ENCODE measurements at places on chromosomes 7 and 10.

GRCh38 chr7:147443942-147444341 lies 1146.6 kb upstream of the C7orf33 start:
- DNase-seq: no peak

DNA sequence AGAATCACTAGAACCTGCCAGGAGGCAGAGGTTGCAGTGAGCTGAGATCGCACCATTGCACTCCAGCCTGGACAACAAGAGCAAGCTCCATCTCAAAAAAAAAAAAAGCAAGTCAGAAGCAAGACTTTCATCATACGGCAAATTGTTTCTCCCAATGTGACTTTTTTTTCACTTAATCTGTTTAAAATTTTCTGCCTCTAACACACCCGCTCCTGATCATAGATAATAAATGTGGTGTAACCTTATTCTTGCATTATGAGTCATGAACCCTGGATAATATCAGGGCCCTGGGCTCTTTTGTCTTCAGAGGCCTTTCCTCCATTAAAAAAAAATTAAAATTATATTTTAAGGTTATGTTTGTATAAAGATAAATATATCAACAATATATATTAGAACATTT lies 111.4 kb upstream of the JCAD start:
- DNase-seq: no peak

DNA sequence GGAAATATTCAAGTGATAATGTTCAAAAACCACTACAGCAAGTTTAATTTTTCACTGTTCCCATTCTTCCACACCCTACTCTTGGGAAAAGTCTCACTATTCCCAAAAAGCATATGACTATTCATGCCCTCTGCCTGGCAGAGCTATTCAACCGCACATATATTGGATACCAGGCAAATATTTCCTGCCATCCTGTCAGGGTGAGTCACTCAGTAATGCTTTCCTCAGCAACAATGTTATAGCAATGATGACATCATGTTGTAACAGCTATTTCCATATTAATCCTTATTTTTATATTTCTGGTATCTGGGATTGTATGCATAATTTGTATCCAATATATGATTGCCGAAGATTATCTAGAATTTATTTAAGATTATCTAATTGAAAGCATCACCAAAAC lies 114.0 kb upstream of the PLXDC2 start:
- no peak for DNase-seq

DNA sequence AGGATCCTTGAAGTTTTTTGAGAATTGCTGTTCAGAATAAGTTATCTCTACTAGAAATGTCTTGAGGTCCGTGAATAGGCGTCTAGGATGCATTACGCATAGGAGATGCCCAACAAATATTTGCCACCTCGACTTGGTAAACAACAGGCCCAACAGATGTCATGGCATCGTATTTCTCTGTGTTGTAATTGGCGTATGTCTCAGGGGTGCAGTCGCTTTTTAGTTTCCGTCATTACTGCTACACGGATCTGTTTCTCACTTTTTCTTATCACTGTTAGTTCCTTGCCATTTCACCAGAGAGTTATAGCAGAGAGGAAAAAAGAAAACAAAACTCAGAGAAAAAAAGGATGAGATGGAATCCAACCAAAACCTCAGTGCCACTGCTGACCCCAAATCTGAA lies 73.0 kb upstream of the SFMBT2 start:
- DNase-seq: no peak

DNA sequence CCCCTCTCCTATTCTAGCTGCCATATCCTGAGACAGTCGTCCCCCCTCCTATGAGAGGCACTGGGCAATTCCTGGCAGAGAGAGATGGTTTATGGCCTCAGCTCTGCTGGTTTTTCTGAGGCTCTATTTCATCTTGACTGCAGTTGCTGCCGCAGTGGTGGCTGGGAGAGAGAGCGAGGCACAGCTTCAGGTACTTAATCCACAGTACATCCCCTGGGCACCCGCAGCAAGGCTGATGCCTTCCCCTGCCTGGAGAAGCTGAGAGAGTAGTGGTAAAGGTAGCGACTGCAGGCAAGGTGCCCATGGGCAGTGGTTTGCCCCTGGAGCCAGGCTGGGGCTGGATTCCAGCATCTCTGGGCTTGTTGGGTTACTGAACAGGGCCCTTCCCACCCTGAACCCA lies 324.7 kb downstream of the RPS24 start:
- no peak for DNase-seq

- no peak for DNase-seq
Observed at GRCh38 chr7:151793991-151794507, 82.9 kb downstream of the PRKAG2 start.

DNA sequence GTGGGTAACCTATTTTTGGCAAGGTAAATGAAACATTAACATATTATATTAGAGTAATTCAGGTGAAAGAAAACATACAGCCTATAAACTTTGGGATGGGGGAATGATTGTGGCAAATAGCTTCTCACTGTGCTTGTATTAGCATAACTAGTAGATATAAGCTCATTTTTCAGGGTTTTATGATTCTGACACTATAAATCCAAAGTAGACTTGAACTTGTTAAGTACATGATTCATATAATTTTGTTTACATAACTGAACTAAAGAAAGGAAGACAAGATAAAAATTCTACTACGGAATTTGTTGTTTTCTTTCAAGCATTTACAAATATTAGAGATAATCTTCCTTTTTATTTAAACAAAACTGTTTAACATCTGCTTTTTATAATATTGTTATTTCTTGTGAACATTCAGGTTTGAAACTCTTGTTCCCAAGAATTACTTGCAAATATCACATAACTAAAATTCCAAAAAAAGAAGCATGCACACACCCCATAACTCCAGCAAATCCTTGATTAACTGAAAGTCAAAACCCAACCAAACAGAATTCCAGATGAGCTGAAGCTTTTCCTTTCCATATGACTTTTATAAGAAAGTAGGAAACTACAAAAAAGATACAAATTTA lies 142.3 kb downstream of the JAZF1 start:
- DNase-seq: no peak

GRCh38 chr10:5551531-5552375 lies 27.0 kb downstream of the CALML3 start:
- DNase-seq: no peak

DNA sequence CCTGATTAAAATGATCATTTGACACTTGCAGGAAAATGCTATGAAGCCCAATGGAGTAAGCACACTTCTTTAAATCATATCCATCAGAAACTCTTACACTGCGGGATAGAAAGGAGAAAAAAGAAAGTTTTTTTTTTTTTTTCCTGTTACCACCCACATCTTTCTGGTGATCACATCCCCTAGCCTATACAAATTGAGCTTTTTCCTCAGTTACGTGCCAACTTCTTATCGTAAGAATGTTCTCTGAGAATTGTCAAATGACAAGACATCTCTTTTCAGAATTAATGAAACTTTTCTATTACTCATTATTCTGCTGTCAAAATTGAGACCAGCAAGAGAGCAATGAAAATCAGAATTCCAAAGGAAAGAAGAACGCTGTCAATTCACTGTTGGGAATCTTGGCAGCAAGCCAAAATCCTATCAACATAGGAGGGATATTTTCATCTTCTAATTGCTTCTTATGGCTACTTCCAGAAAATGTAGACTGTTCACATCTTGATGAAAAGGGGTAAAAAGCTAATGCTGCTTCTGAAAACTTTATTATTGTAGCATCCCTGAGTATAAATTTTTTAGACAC lies 179.5 kb downstream of the ADAM12 start:
- DNase-seq: no peak

DNA sequence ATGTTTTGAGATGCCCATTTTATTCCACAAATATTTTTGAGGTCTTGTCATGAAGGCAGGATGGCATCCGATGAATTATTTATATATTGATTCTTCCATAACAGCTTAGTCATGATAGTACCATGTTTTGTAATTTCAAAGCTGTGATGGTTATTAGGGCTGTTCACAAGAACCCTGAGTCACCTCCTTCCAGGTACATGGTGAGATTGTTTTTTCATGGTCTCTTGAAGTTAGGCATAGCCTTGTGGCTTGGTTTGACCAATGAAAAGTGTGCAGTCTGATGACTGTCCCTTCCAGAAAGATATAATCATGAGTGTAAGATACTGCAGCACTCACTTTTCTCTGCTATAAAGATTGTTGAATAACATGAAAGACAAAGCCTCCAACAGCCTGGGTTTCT lies 274.8 kb downstream of the FGFR2 start:
- no peak for DNase-seq

DNA sequence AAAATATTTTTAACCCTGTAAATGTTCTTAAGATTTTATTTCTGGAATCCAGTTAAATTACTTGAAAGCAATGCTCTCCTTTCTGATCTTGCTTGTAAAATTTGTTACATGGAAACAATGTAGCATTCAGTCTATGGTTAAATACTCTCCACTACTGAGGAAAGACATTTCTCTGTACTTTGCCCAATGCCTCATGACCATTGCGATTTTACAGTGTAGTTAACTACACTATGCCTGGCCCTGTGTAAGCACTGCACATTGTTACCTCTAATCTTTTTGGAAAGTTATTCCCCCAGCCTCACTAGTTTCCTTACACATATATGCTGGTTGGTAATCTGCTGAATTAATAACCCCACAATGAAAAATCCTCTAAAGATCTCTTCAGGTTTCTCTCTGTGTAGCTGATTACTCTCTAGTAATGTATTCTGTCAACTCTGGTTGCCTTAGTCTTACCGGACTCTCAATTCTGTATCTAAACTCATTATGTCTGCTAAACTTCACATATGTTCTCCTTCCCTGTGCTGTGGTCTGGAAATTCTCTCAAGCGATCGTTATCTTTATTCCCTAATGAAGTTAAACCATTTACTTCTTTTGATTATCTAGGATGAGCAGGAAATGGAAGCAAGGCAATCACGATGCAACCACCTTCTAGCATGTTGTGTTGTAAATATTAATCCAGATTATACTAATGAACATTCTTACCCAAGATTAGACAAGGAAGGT lies 58.7 kb upstream of the TMEM106B start:
- no peak for DNase-seq
